ENCODE measurements at places on chromosomes 3 and 15.
A peak's percentile ranks its signal among the peaks of the same experiment; 100 is the strongest.

GRCh38 chr3:131898346-131898745 lies 136.5 kb downstream of the CPNE4 start:
- DNase-seq = no peak

DNA sequence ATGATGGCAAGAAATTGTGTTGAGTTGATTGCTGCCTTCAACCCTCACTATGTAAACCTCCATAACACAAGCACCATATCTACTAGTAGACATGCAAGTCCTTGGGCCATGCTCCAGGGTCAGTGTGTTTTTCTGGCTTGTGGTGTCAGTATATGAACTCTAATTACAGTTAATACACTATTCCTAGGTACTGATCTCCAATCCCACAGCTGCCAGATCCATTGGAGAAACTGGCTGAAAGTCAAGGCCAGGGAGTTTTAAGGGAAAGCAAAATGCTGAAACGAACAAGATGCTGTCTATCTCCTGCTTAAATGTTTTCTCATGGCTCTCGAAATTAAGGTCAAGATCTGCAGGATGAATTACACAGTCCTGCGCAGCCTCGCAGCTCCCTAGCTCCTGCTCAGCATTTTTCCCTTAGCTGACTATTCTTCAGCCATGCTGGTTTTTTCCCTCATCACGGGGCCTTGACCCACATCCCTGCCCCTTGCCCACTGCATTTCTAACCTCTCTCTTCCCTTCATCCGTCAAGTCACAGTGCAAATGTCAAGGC lies 425.0 kb upstream of the ADAMTS9 start:
- DNase-seq = no peak

- no peak for DNase-seq
Measured at GRCh38 chr3:179454887-179455286, 3.6 kb upstream of the GNB4 start.

GRCh38 chr3:160607826-160608225 lies 42.5 kb upstream of the KPNA4 start:
- no peak for DNase-seq

- DNase-seq = peak; percentile 23
Measured at GRCh38 chr3:126134219-126134975, 46.0 kb downstream of the ALDH1L1 start.

DNA sequence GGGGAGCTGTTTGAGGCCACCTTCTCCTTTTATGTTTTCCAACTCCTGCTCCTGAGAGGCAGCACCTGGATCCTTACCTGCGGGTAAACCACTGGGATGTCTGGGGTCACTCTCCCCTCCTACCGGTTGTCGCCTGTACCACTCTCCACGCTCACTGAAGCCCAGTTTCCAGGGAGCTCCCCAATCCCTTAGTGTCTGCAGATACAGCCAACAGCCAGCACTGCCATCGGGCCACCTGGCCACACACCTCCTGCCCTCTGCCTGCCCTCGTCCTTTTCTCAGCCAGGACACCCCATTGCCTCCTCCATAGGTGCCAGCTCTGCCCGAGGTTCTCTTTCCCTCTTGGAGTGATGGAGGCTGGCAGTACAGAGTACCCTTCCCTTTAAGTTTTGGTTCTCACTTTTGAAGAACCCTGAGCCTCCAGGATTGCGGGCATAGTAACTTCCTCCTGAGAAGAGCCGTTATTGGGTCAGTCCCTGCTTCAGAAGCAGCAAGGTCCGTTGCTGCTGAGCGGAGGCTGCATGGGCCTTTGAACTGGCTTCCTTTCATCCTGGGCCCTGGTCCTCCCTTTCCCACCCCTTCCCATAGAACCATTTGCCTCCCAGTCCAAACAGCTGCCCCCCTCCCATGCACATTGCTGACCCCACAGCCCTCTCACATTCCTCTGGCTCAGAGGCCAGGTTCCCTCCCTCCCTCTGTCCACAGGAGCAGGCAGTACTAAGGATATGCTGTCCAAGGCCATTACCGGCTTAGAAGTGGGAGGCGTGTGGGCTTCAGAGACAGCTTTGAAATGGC lies 30.9 kb downstream of the ARNT2 start:
- DNase-seq = no peak

DNA sequence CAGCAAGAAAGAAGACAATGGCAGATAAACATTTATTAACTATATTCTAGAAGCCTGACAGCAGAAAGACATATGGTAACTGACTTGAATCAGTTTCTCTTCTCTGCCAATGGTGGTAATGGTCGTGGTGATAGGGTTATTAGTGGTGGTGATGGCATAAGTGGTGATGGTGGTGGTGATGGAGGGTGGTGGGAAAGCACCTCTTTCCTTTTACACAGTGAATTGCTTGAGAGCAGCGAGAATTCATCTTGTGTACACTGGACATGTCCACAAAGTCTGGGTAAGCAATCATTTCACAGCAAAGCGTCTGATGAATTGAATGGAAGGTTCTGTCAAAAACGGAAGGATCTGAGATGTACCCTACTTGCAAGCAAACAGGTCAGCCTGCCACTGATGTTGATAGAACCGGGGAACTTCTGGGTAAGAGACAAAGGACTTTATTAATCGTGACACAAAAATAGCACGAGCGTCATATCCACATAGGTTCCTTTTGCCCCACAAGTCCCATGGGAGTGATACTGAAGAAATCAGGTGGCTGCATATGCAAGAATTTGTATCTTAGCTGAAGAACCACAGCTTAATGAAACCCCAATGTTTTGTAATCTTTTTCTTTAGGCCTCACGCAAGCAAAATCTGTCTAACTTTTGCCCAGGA lies 23.5 kb upstream of the TBC1D5 start:
- DNase-seq = no peak

DNA sequence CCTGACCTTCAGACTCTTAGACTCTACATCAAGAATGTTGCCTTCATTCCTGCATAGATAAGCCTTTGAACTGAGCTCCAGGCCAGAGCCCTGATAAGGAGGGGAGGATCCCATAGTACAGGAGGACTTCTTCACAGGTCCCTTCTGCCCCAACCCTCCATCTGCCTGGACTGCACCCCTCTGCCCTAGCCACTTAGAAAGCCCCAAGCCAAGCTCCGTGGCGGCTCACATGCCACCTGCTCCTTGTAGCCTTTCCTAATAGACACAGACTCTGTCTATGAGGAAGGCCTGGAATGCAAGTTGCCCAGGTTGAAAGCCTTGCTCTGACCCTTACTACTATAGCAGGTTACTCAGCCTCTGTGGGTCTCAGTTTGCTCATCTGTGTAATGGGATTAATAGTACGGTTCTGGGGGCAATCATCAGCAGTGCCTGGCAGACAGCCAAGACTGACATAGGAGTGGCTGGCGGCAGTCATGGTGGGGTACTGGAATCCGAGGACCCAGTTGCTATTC lies 11.6 kb downstream of the PCSK6 start:
- DNase-seq = no peak

DNA sequence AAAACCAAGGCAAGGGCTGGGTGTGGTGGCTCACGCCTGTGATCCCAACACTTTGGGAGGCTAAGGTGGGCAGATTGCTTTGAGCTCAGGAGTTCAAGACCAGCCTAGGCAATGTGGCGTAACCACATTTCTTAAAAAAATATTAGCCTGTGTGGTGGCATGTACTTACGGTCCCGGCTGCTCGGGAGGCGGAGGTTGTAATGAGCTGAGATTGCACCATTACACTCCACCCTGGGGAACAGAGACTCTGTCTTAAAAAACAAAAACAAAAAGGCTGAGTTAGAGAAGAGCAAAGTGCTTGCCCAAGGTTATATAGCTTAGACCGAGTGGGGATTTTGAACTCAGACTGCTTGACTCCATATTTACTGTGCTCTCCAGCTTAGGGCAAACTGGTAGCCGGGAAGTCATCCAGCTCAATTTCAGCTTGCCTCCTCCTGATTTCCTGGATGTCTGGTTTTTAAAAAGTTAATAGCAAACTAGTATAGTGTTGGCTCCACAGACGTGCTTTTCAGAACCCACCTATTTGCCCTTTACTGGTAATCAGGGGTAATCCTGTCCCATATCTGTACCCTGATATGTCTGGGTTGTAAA lies 138.9 kb downstream of the CACNA1D start:
- DNase-seq = no peak

DNA sequence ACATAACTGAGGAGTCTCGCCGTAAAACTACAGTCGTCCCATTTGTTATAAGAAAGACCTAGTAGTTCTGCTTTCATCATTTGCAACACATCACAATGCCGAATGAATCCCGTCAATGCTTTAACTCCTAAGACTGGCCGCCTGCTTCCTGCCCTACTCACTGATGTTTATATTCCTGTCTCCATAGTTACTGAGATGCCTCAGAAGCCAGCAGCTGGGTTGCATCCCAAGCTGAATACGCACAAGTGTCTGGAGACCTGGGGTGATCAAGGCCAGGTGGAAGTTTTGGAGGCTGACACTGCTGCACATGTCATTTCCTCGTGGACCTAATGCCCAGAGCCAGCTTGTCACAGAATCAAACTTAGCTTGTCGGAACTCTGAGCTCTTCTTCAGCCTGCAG lies 95.2 kb upstream of the UBE2E1 start:
- no peak for DNase-seq

DNA sequence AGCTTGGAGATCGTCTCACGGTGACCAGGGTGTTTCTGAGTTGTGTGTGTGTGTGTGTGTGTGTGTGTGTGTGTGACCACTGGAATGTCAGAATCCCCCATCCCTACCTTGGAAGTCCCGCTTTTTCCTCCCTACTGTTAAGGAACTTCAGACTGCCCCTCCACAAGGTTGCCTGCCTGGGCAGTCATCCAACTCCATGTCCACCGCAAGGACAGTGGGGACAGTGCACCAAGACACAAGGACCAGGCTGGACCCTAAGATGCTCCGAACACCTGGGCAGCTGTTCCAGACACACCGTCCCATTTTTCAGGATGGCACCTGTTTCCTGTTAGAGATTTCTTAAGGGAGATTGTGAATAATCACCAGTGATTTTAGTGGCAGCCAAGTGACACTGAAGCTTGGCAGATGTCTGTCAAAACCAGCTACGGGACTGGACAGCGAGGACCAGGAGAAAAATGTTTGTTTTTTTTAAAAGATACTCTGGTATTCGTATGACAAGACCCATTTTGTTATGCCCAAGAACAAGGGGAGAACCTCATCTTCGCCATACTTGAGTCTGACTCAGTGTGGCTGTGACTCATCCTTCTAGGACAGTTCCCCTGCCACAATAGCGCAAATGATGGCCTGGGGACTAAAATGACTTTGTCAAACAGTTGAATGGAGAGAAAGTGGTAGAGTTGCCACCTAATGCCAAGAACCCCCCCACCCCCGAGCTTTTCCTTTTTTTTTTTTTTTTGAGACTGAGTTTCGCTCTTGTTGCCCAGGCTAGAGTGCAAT lies 15.5 kb downstream of the PAQR9 start:
- DNase-seq = no peak

GRCh38 chr15:74851960-74852359 lies 9.0 kb upstream of the ULK3 start:
- DNase-seq = no peak

DNA sequence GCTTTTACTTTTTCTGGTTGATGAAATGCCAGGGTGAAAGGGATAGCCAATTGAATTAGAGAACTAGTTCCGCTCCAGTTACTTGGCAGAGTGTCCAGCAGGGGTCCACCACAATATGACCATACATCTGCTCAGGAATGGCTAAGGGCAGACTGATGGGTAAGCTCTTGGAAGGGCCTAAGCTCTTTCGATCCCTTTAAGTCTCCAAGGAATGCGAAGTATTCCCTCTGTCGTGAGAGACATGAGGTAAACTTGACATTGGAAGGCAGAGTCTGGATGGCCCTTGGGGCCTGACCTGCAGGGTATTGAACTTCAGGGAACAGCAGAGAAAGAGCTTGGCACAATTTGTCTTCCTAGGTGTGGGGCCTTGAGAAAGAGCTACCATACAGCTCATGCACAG lies 805.8 kb downstream of the PLOD2 start:
- DNase-seq = no peak

- no peak for DNase-seq
Measured at GRCh38 chr3:125694761-125695294, 99.5 kb upstream of the OSBPL11 start.

DNA sequence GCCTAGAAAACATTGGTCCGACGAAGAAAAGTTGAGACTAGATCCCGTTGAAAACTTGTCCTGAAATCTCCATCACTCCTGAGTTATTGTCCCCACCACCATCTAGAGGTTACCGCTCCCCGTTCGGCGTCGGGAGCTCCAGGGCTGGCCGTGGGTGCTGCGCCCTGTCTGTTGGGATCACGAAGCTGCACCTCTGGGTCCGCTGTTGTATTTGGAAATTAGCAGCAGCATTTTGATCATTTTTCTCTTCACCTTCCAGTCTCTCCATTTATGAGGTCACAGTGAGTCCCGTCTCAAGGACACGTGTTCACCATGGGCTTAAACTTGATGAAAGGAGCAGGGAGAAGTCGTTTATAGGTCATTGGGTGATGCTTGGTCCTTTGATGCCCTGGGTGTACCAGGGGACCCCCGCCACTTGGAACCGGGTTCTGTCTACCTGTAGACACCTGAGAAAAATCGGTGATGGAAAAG lies 565 bp downstream of the MANF start:
- DNase-seq = no peak

GRCh38 chr3:71083726-71084131 lies 499.8 kb downstream of the FOXP1 start:
- DNase-seq = peak; percentile 24

DNA sequence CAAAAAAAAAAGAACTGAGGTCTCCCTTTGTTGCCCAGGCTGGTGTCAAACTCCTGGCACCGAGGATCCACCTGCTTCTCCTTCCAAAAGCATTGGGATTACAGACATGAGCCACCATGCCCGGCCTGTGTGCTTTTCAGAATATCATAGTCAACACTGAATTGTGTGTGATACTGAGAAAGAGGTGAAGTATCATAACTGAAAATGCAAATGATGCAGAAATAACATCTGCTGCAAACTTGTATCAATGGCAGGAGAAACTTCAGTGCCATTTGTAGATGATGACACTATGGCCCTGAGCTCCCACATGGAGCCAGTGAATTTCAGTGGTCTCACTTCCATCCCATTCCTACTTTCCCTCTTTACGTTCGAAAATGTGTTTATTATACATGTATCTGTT lies 21.9 kb downstream of the IL12A start:
- no peak for DNase-seq

- no peak for DNase-seq
Measured at GRCh38 chr3:141337523-141337854, 30.8 kb upstream of the ZBTB38 start.

- DNase-seq = no peak
Measured at GRCh38 chr3:149473357-149474249, 894 bp upstream of the TM4SF4 start.

DNA sequence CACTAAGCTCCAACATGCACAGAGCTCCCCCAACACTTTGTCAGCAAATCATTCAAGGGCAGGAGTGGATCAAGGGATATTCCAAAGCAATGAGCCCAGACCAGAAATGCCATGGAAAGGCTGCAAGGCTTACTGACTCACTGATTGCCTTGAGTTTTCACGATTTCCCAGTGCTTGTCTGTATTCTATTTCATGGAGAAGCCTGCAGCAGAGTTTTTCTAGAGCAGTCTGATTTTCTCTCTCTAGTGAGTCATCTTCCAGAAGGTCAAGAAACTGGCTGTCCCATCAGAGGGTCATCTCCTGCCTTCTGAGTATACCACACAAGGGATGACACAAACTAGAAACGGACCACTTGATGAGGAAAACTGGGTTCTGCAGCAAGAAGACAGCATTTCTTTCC lies 16.5 kb downstream of the LMCD1 start:
- no peak for DNase-seq

- no peak for DNase-seq
Measured at GRCh38 chr3:109803274-109803673, 465.9 kb upstream of the DPPA4 start.

All from stimulated activated CD4-positive, alpha-beta T cell treated with anti-CD3 and anti-CD28 coated beads, Interleukin-1b, Interleukin-23, amount 100 ng/mL, for 4 hours (primary cell).